ENCODE measurements at places on chromosomes 11 and 22.

DNA sequence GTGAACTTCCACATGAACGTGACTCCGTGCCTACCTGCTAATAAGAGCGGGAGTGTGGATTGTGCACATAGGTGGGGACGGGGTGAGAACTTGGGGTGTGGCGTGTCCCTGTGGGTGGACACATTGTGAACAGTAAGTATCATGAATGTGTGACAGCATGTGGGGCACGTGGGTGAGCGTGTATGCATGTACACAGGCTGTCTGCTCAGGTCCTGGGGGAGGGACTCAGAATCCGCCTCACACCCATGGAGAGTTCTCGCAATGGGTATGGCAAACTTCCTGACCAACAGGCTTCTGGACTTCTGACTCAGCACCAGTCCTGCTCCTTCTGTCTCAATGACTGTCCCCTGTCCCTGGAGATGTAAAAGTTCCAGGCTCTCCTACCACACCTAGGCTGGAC, 222.9 kb downstream of the ST3GAL4 start:
- no peaks in the 10 kb centered on the region for H3K4me1 ChIP-seq
- no peaks in the 10 kb centered on the region for H3K36me3 ChIP-seq
- no peak for DNase-seq
- no peaks in the 10 kb centered on the region for H3K27me3 ChIP-seq
- no peak overlapping the region for H3K27ac ChIP-seq

DNA sequence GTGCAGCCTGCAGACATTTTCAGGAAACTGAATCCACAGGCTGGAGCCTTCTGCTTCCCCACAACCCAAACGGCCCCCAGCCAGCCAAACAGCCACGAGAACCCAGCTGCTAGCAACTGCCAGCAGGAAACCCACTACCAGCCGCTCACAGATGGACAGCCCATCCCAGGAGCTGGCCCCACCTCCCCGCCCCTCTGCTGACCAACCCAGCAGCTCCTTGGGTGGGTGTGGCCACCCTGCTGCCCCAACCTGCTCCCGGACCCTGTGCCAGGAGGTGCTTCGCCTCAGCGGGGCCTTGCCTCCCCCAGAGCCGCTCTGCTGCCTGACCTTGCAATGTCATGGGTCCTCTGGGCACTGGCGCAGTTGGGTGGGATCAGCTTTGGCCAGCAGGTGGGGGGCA, 8.2 kb upstream of the CCDC188 start:
- DNase-seq: no peak
- no peak overlapping the region for H3K27ac ChIP-seq
- no peaks in the 10 kb centered on the region for H3K4me1 ChIP-seq
- no peak overlapping the region for H3K4me3 ChIP-seq
- H3K36me3 ChIP-seq: no peaks in the 10 kb centered on the region

DNA sequence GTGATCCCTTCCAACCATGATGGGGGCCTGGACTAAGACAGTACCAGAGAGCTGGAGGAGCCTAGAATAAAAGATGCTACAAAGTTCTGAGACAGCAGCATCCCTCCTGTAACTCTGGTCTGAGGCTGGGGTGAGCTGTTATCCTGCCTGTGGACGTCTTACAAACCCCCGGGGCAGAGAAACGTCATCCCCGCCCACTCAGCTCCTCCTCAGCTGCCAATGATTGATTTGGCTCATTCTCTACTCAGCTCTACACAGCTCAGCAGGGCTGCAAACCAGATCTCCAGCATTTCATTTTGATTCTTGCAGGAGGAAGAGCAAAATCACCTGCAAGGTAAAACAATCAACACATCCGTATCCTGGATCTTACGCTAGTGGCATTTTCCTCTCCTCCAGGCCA, 55.5 kb downstream of the CSNK2A3 start:
- DNase-seq: no peak
- H3K36me3 ChIP-seq: peaks cover 2% of the 10 kb centered on the region
- H3K27ac ChIP-seq: no peak overlapping the region
- H3K4me3 ChIP-seq: no peak overlapping the region

- H3K36me3 ChIP-seq: no peaks in the 10 kb centered on the region
- H3K4me1 ChIP-seq: no peaks in the 10 kb centered on the region
- no peak for DNase-seq
- H3K4me3 ChIP-seq: no peak overlapping the region
Measured at GRCh38 chr11:125930076-125930450, 15.8 kb upstream of the VSIG10L2 start.

DNA sequence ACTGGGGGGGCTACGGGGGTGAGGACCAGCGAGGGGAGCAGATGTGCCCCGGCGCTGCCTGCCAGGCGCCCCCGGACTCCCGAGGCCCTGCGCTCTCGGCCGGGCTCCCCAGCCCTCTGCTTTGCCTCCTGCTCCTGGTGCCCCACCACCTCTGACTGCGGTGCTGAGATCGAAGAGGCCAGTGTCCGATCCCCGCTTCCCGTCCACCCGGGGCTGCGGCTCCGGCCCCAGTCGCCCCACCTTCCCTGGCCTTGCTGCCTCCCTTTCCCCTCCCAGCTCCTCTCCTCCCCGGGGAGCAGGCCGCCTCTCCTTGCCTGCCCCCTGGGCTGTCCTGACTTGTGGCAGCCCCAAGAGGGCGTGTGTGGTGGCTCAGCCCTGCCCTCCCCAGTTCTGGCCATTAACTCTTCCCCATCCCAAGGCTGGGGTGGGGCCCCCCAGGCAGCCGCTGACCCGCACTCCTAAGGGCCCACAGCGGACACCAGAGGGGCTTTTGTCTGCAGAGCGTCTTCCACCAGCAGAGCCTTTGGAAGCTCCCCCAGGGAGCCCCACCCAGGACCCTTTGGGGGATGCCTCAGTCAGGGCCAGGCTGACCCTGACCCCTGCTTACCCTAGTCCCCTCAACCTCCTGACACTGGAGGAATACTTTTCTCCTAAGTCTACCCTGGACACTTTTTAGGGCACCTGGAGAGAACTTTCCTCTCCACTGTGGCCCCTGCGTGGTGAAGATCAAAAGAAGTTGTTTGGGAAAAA, 16.6 kb downstream of the RTN4RL2 start:
- no peaks in the 10 kb centered on the region for H3K4me1 ChIP-seq
- no peaks in the 10 kb centered on the region for H3K36me3 ChIP-seq
- no peak overlapping the region for H3K4me3 ChIP-seq
- no peak for DNase-seq
- no peaks in the 10 kb centered on the region for H3K27me3 ChIP-seq
